HS-5 (cell line): ENCODE measurements at places on chromosomes 7 and 10.
A peak's percentile ranks its signal among the peaks of the same experiment; 100 is the strongest.

- DNase-seq: no peak
These were observed 157.4 kb upstream of the MAGI2 start for GRCh38 chr7:79610748-79611304.

GRCh38 chr7:68176974-68177373 lies 1180.3 kb downstream of the TYW1 start:
- no peak for DNase-seq

- DNase-seq: peak; percentile 47
These were observed 4.9 kb upstream of the SRI start for GRCh38 chr7:88224601-88225275.

DNA sequence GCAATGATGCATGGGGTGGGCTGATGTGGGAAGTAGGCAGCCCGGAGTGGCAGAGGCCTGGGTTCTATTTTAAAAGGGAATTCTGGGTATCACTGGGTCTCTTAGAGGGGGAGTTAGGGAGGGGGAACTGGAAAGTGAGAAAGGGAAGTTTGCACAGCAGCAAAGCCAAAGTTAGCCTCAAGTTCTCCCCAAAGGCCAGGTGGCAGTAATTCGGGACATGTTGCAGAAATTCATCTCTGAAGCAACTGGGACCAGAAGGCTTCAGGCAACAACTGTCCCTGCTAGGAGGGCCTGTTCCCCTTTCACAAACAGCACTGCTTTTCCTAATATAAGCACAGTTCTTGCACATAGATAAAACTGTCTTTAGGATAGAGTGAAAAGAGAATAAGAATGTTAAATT lies 67.4 kb downstream of the NOD1 start:
- DNase-seq: no peak

GRCh38 chr10:20892011-20892585 lies 5.0 kb downstream of the NEBL start:
- DNase-seq: no peak
